ENCODE measurements at places on chromosomes 4 and X. TPM values are rescaled to one million over a fixed set of nuclear protein-coding genes. Genes with fewer than 3 reads are reported as not detected.

The PSAPL1 gene
- polyA plus RNA-seq = not detected

The KIAA1210 gene
- polyA plus RNA-seq = 0.22 TPM

DNA sequence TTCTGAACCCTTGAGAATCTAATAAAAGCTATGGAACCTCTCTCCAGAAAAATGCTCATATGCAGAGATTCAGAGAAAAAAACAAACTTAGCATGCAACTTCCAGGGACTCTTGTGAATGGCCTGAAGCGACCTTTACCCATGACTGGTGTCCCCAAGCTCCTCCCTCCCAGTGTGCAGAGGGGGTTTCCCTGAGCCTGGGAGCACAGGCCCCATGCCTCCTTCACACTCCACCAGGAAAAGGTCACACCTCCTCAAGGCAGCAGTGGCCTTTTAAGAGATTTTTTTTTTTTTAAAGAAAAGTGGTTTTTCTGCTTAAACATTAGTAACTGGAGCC lies 13.3 kb upstream of the UBA6 start:
- no peaks in the 10 kb centered on the region for H3K27me3 ChIP-seq
- H3K36me3 ChIP-seq = peaks cover 5% of the 10 kb centered on the region
- H3K4me3 ChIP-seq = no peak overlapping the region
- H3K4me1 ChIP-seq = no peaks in the 10 kb centered on the region

The LDB2 gene
- polyA plus RNA-seq = 55.9 TPM

- no peak overlapping the region for H3K27ac ChIP-seq
- DNase-seq = peak; percentile 4
- H3K4me1 ChIP-seq = no peaks in the 10 kb centered on the region
- H3K4me3 ChIP-seq = no peak overlapping the region
- no peaks in the 10 kb centered on the region for H3K36me3 ChIP-seq
These were observed 291.7 kb downstream of the KCNIP4 start for GRCh38 chr4:21656832-21657231.

- peaks cover 6% of the 10 kb centered on the region for H3K27me3 ChIP-seq
- H3K27ac ChIP-seq = no peak overlapping the region
- H3K36me3 ChIP-seq = peaks cover 3% of the 10 kb centered on the region
- H3K4me3 ChIP-seq = no peak overlapping the region
- peak; percentile 67 for DNase-seq
- H3K4me1 ChIP-seq = no peaks in the 10 kb centered on the region
These were observed 70.7 kb downstream of the DOCK11 start for GRCh38 chrX:118566359-118566758.

GRCh38 chr4:59037812-59038211 lies 1927.6 kb upstream of the IGFBP7 start:
- DNase-seq = no peak
- no peaks in the 10 kb centered on the region for H3K36me3 ChIP-seq
- no peaks in the 10 kb centered on the region for H3K27me3 ChIP-seq
- no peaks in the 10 kb centered on the region for H3K4me1 ChIP-seq
- H3K4me3 ChIP-seq = no peak overlapping the region
- H3K27ac ChIP-seq = no peak overlapping the region

The ESX1 gene
- not detected for polyA plus RNA-seq

The CCNQ gene
- 13.3 TPM for polyA plus RNA-seq

DNA sequence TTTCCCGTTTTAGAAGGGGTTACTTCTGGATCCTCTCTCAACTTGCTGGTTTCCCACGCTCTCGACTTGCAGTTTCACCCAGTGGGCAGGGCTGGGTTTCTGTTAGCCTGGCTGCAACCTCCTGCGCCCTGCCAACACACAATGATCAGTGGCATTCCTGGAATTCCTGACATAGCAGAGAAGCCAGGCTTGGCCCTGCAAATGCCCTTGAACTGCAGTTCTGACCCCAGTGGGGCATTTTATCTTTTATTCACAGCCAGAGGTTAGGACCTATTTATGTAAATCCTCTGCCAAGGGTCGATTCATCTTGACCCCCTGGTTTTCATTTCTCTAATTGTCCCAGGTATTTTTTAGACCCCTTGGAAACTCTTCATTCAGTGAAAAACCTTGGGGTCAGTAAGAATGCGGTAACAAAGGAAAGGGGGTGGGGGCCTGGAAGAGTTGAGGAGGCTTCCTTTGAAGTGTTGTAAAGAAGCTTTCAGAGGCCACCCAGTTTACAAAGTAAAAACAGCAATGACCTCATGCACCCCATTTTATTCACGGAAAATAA lies 217.6 kb downstream of the ZNF674 start:
- peaks cover 32% of the 10 kb centered on the region for H3K27me3 ChIP-seq
- H3K4me1 ChIP-seq = peaks cover 4% of the 10 kb centered on the region
- no peaks in the 10 kb centered on the region for H3K36me3 ChIP-seq
- no peak overlapping the region for H3K4me3 ChIP-seq
- H3K27ac ChIP-seq = no peak overlapping the region

- no peak for DNase-seq
- no peaks in the 10 kb centered on the region for H3K36me3 ChIP-seq
- no peaks in the 10 kb centered on the region for H3K27me3 ChIP-seq
- H3K4me1 ChIP-seq = peaks cover 5% of the 10 kb centered on the region
These were observed 2.9 kb upstream of the PGRMC2 start for GRCh38 chr4:128290526-128290925.

DNA sequence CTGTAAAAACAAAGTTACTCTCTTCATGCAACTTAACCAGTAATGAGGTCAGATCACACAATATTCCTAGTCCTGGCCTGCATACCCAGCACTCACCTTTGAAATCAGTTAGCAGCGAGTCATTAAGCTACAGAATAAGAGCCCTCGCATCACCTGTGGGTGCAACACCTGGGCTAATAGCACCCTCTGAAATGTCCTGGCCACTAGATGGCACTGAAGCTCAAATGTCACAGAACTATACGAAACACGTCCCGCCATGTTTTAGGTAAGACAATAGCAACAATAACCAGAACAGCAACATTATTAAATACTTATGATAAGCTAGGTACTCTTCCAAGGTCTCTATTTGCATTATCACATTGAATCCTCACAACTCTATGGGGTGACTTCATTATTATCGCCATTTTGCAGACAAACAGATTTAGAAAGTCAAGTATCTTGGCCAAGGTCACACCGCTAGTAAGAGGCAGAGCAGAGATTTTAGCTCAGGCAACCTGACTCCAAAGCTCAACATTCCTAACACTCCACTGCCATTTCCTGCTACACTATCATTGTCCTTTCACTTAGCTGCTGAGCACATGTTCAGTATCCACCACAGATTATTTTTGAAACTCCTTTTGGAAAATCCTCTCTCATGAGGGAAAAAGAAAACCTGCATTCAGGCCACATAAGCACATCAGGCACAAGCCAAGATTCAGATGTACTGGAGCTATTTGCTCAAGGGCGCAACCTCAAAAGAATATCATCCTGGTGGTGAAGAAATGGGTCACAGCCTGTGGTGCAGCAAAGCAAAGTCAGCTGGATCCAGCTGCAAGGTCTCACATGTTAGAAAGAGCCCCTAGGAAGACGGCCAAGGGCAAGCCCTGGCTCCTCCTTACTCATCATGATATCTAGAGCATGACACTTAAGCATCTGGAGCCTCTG lies 59.5 kb upstream of the KDR start:
- peaks cover 10% of the 10 kb centered on the region for H3K4me1 ChIP-seq
- H3K27me3 ChIP-seq = no peaks in the 10 kb centered on the region
- no peak overlapping the region for H3K4me3 ChIP-seq
- H3K27ac ChIP-seq = no peak overlapping the region
- H3K36me3 ChIP-seq = no peaks in the 10 kb centered on the region

- H3K27ac ChIP-seq = no peak overlapping the region
- H3K27me3 ChIP-seq = peaks cover 7% of the 10 kb centered on the region
- H3K4me3 ChIP-seq = no peak overlapping the region
- no peak for DNase-seq
- no peaks in the 10 kb centered on the region for H3K36me3 ChIP-seq
These were observed 77.2 kb downstream of the JAKMIP1 start for GRCh38 chr4:6123116-6123515.

GRCh38 chrX:1661048-1661921 lies 46.4 kb downstream of the ASMT start:
- no peak overlapping the region for H3K27ac ChIP-seq
- no peaks in the 10 kb centered on the region for H3K36me3 ChIP-seq
- peaks cover 6% of the 10 kb centered on the region for H3K27me3 ChIP-seq
- H3K4me1 ChIP-seq = no peaks in the 10 kb centered on the region
- peak overlapping the region; percentile 10 for H3K4me3 ChIP-seq
- DNase-seq = peak; percentile 22

The ATP2B3 gene
- 0.56 TPM for polyA plus RNA-seq

DNA sequence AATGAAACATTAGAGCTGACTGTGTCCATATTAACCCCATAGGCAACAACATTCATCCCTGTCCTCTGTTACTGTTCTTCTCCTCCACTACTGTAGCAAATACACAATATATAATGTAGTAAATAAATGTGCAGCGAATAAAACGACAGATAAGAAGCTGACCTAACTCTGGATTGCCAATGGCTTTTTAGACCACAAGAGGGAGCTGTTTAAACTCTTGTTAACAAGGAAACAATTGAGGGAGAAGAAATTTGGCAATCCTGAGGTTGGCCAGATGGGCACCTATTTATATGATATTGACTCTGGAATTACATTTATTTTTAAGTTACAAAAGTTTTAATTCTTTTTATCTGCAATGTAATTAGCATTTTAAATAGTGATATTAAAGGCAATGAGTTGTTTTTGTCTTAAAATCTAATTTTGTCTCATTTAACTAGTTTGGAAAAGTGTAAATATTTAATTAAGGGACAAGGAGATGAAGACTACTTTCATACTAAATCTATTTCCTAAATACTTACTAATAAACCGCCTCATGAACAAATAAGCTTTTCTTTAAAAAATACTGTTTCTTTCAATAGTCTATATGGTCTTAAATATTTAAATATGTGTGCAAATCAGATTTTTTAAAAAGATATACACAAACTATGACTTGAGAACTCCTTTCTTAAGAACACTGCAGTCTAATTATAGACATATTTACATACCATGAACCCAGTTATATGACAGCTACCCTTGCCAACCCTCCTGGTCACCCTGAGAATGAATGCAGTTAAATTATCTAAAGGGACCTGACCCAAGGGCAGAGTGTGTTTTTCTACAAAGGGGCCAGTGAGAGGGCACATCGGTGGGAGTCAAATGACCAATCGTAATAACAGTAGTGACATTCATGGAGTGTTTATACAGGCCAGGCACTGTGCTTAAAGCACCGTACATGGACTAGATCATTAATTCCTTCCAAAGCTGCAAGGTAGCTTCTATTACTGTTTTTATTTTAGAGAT lies 52.9 kb upstream of the HPF1 start:
- DNase-seq = peak; percentile 82
- H3K27me3 ChIP-seq = no peaks in the 10 kb centered on the region

Data from muscle of leg (tissue), 16 donors.